ENCODE measurements at places on chromosomes 13 and 19.

DNA sequence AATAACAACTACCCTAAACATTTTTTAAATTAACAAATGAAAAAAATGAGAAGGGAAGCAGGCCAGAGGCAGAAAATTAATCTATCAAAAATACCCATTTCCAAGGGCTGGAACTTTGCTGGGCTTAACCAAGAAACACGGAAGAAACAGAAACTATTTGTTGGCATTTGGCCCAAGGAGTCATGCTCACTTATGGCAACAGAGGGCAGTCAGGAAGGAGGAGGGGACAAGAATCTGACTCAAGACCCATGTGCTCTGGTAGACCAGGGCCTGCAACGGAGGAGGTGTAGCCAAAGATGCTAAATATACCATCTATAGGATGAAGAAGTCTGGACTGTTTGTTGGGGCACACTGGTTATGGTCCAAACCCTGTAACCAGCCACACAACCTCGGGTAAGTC, 496.7 kb downstream of the COG6 start:
- DNase-seq: peak; percentile 55

DNA sequence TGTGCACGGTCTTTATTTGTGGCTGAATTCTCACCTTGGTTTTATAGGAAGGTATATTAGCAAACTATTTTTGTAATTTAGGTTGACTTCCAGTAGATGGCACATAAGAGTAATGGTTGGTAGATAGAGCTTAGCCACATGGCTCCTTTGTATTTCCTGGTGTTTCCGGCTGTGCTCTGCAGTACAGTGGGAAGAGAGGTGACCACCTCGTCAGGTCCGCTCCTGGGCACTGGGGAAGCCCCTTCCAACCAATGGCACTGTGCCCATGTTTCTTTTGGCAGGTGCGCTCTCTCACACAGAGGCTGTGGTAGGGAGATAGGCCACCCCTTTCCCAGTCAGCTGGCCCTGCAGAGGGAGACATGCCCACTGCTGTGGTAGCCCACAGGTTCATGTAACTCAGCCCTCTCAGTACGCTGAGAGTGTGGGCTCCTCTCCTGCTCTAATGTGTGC, 74.3 kb upstream of the ATP12A start:
- DNase-seq: no peak

GRCh38 chr13:48977973-48978372, 2.3 kb downstream of the FNDC3A start:
- no peak for DNase-seq

DNA sequence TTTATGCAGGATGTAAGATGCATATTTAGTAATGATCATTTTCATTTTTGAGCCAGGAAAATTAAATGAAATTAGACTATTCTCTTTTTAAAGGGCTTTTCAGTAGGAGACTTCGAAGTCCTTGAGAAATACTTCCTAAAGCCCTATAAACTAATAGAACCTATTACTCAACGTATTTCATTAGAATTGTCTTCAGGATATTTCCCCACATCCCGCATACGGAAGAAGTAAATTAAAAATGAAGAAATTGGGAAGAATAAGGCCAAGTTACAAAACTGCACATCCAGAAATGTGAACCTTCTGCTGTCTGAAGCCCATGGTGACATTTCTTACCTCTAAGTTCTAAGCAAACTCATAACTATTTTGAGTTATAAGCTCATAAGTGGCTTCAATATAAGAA, 66.5 kb downstream of the RXFP2 start:
- DNase-seq: no peak
